HFFc6 (cell line): ENCODE measurements at places on chromosomes 6 and 20. TPM values are rescaled to one million over a fixed set of nuclear protein-coding genes. Genes with fewer than 3 reads are reported as not detected.

SMLR1 gene
- total RNA-seq, result not detected in 3 replicates

FGD2 gene
- total RNA-seq, result not detected in 3 replicates

KIF13A gene
- 61.2 to 68.7 TPM (median 64.1 TPM) in 3 replicates for total RNA-seq

DNA sequence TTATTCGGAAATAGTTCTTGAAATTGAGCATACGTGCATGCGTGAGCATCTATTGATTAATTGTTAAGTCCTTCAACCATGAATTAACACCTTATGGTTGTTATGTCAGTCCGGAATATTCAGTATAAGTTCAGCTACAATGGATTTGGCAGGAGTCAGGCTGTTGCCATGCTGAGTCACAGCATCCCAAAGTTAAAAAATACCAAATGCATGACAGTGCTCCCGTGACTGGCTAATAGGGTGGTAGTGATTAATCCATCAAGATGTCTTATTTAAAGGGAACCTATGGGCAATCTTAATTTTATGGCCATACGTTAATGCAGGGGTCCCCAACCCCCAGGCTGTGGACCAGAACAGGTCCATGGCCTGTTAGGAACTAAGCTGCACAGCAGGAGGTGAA is 10.5 kb downstream of the RAE1 start:
- DNase-seq, result peak; percentile 87
- H3K27ac ChIP-seq, result no peak overlapping the region
- no peaks in the 10 kb centered on the region for H3K27me3 ChIP-seq
- peaks cover 30% of the 10 kb centered on the region for H3K36me3 ChIP-seq
- H3K4me3 ChIP-seq, result peak overlapping the region; percentile 50; the same call in 1 of the 2 replicates

GRCh38 chr6:119138906-119139541 is 60.6 kb upstream of the FAM184A start:
- H3K36me3 ChIP-seq, result no peaks in the 10 kb centered on the region
- DNase-seq, result no peak
- H3K4me1 ChIP-seq, result no peaks in the 10 kb centered on the region; the same call in 1 of the 2 replicates
- H3K27ac ChIP-seq, result no peak overlapping the region

GRCh38 chr6:13354331-13355042 is 26.1 kb upstream of the TBC1D7 start:
- H3K4me3 ChIP-seq, result peak overlapping the region; percentile 63
- peaks cover 49% of the 10 kb centered on the region for H3K4me1 ChIP-seq
- no peaks in the 10 kb centered on the region for H3K36me3 ChIP-seq
- H3K27me3 ChIP-seq, result peaks cover 5% of the 10 kb centered on the region

- no peaks in the 10 kb centered on the region for H3K36me3 ChIP-seq
- no peak overlapping the region for H3K4me3 ChIP-seq
- no peak for DNase-seq
- no peaks in the 10 kb centered on the region for H3K4me1 ChIP-seq
- H3K27ac ChIP-seq, result no peak overlapping the region
These were observed 190.0 kb downstream of the C6orf118 start for GRCh38 chr6:165119231-165120020.
